Mesenteric fat pad (tissue), 1 donor: ENCODE measurements at places on chromosomes 13 and 19. TPM values are rescaled to one million over a fixed set of nuclear protein-coding genes. Genes with fewer than 3 reads are reported as not detected.

ATP4B gene
- total RNA-seq: not detected

FCGBP gene
- 108 TPM for total RNA-seq

NAA16 gene
- total RNA-seq: 12.8 TPM

SWSAP1 gene
- 1.2 TPM for total RNA-seq

OR10H4 gene
- not detected for total RNA-seq

KLHL1 gene
- total RNA-seq: not detected

FLT3 gene
- 0.55 TPM for total RNA-seq

ZNF529 gene
- 7.4 TPM for total RNA-seq

WTIP gene
- 25.3 TPM for total RNA-seq

TMC4 gene
- total RNA-seq: 1.6 TPM

TMEM221 gene
- total RNA-seq: not detected

APOC4 gene
- not detected for total RNA-seq

LCP1 gene
- total RNA-seq: 195 TPM

YIF1B gene
- 36.5 TPM for total RNA-seq

REXO1 gene
- total RNA-seq: 34.0 TPM

VPS36 gene
- 34.7 TPM for total RNA-seq

SOX21 gene
- total RNA-seq: not detected

PLPP2 gene
- total RNA-seq: 7.9 TPM

IGFL1 gene
- total RNA-seq: not detected

LYPD3 gene
- 3.0 TPM for total RNA-seq

ZNF17 gene
- 8.6 TPM for total RNA-seq

IER2 gene
- 229 TPM for total RNA-seq

POSTN gene
- 42.2 TPM for total RNA-seq

ZNF528 gene
- 11.0 TPM for total RNA-seq

PRR19 gene
- not detected for total RNA-seq

ZNF540 gene
- 1.8 TPM for total RNA-seq

C2CD4C gene
- 5.9 TPM for total RNA-seq

VMAC gene
- 3.0 TPM for total RNA-seq

ZNF625 gene
- 3.4 TPM for total RNA-seq

CLEC17A gene
- not detected for total RNA-seq

PROZ gene
- total RNA-seq: not detected

DMRTC2 gene
- total RNA-seq: not detected

MATK gene
- total RNA-seq: 3.3 TPM

ZNF44 gene
- 10.5 TPM for total RNA-seq

TMEM145 gene
- not detected for total RNA-seq

HSD17B14 gene
- 9.4 TPM for total RNA-seq

TECR gene
- total RNA-seq: 119 TPM

OSCAR gene
- 6.6 TPM for total RNA-seq

ERICH6B gene
- total RNA-seq: not detected

PRR20C gene
- not detected for total RNA-seq

RFPL4AL1 gene
- total RNA-seq: not detected

CD209 gene
- 63.5 TPM for total RNA-seq

ZNF491 gene
- 1.5 TPM for total RNA-seq

ERICH4 gene
- total RNA-seq: not detected

ZIK1 gene
- total RNA-seq: 2.4 TPM

SSBP4 gene
- total RNA-seq: 63.3 TPM
